ENCODE measurements at places on chromosomes 2 and 18. TPM values are rescaled to one million over a fixed set of nuclear protein-coding genes. Genes with fewer than 3 reads are reported as not detected.

GRCh38 chr2:69830045-69830905 is 815 bp downstream of the GMCL1 start:
- no peak for DNase-seq

Gene DSC3
- total RNA-seq: 1.8 TPM

- no peak for DNase-seq
Measured at GRCh38 chr2:46825939-46826568, 89.6 kb downstream of the MCFD2 start.

GRCh38 chr2:12048550-12048949 is 302.1 kb downstream of the LPIN1 start:
- no peak for DNase-seq

Gene LINC00305
- not detected for total RNA-seq

Gene SCYGR5
- not detected for total RNA-seq

GRCh38 chr2:71552356-71552755 is 99.0 kb downstream of the DYSF start:
- DNase-seq: no peak

- no peak for DNase-seq
Measured at GRCh38 chr18:21289827-21290226, 47.8 kb downstream of the GREB1L start.
